Stimulated activated CD8-positive, alpha-beta memory T cell treated with anti-CD3 and anti-CD28 coated beads, Interleukin-4, amount 100 ng/mL, for 4 hours (primary cell): ENCODE measurements at places on chromosomes 4 and X.

DNA sequence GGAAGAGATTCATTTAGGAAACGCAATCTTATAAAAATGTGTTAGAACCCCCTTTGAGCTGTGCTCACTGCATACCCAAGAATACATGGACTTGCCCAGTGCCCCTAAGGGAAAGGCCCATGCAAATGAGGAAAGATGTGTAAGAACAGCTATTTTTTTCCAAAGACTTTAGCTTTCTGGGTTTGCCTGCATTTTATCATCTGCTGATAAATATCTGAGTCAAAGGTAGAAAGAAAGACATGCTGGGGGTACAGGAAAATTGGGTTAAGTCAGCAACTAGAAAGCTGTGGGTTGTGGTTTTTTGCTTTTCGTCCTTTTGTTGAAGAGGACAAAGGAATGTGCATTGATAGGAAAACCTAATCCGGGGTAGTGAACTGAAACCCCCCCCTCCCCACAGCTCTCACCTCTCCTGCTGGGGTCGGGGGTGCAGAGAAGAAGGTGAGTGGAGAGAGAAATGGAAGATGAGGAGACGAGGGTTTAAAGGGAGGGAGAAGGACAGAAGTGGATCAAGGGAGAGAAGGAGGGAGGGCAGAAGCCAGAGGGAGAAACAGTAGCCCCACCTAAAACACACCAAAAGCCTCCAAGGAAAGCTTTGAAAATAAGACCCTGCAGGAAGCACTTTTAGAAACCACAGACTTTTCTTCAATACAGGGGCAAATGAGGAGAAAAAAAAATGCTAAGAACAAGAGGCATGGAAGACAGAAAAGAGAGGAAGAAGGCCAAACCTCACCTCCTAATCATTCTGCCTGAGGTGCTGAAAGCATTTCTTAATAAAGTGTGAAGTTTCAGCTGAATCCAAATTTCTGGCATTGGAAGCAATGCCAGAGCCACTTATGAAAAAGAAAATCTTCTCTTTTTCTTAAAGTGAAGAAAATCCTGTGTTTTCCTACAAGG is 49.3 kb downstream of the KDR start:
- DNase-seq = no peak

DNA sequence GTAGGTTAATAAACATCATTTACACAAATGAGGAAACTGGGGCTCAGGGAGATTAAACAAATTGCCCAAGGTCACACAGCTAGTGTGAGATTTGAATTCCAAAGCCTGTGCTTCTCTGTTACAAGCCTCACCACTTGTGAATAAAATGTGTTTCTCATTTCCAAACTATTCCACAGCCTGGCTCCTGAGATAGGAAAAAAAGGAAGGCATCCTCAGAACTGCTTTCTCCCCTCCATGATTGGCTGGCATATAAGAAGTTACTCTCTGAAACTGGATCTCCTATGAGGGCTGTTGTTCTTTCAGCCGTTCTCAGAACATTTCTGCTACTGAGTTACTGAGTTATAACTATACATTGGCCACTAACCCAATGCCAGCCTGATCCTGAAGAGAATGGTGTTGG is 237.9 kb downstream of the MAML3 start:
- no peak for DNase-seq

GRCh38 chr4:168877511-168878491 is 132.3 kb downstream of the CBR4 start:
- DNase-seq = peak; percentile 2

DNA sequence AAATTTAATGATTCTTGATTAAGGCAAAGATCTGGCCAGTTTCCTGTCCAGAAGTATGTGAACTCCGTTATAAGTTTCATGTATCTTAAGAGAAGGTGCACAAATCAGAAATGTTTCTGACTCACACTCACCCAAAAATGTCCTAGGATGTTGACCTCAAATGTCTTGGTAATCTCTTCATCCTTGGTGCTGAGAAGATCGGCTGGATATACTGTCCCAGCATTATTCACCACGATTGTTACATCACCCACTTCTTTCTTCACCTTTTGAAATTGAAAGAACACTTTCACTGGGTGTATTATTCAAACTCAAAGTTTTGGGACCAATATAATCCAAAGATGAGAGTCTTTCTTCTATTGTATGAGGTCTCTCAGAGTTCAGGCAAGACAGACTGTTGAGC is 5.7 kb downstream of the HSD17B13 start:
- DNase-seq = no peak

DNA sequence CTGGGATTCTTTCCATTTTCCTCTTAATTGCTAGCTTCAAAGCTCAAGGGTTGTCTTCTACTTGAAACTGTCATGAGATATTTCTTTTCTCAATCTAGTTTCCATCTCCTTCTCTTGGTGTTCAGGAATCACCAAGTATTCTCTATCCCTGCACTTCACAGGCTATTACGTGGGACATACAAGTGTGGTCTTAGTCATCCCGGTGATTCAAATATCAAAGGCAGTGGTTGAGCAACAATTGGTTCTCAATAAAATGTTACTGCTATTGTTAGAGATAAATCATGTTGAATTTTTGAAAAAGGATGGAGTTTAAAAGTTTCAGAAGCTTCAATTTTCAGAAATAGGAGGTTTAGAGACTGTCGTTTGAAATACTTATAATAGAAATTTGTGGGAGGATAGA is 812.9 kb downstream of the FSTL5 start:
- DNase-seq = no peak

DNA sequence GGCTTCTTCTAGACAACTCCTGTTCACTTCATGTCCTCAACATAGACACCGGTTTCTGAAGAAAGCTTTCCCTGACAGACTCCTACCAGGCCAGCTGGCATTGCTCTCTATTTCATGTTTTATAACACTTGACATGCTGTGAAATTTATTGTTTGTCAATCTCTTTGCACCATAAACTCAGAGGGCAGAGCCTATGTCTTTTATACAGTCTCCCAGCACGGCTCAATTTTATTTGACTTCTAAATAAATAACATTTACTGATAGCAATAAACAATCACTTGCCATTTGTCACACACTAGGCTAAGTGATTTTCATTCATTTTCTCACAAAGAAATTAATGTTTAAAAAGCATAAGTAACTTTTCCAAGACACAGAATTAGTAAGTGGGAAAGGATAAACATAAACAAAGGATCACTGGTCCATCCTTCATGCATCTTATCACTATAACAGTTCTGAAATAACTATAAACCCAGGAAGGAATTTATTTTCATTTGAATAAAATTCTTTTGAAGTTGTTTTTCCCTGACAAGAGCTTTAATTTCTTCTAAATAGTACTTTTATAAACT is 577.6 kb downstream of the TECRL start:
- DNase-seq = no peak

DNA sequence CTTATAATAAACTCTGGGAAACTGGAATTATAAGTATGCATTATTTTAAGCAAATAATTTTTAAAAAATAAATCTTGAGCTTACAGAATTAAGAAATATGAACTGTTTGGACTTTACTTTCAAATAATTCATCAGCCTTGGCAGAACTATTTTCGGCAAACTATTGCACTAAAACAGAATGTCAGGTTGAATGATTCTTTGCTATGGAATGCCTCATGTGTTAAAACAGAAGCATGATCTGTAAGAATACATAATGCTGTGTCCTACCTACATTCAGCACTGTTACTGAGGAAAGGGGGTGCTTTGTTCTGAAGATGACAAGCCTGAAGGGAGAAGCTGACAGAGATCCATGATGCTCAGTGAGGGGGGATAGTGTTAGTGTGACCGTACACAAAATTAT is 55.6 kb upstream of the EXOC1L start:
- DNase-seq = no peak

DNA sequence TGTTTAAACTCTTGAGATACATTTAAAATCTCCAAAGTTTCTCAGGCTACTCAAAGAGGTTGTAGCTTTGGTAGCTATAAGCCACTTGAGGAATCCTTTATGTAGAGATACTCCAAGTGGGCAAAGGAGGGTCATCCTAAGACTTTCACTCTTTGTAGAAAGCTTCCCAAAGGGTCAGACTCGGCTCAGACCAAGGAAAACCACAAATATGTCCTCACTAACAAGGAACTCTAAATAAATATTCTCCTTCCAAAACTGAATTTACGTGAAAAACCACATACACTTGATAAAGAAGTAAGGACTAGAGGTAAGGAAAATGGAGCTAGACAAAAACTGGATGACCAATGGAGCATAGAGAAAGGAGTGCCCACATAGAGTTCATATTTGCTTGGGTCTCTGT is 41.7 kb upstream of the DDX60 start:
- DNase-seq = no peak

GRCh38 chr4:166816890-166817289 is 417.4 kb downstream of the SPOCK3 start:
- no peak for DNase-seq

- no peak for DNase-seq
Measured at GRCh38 chr4:10051517-10052135, 30.3 kb upstream of the SLC2A9 start.

- DNase-seq = no peak
Measured at GRCh38 chr4:25509646-25510045, 132.6 kb downstream of the ANAPC4 start.

- no peak for DNase-seq
Measured at GRCh38 chr4:153634738-153635353, 49.2 kb upstream of the TLR2 start.

GRCh38 chr4:83114576-83114975 is at the start of gene PLAC8:
PLAC8 (minus strand) TSS chr4:83114729; CDS start chr4:83107921, 6,808 bp downstream.
- DNase-seq = no peak

DNA sequence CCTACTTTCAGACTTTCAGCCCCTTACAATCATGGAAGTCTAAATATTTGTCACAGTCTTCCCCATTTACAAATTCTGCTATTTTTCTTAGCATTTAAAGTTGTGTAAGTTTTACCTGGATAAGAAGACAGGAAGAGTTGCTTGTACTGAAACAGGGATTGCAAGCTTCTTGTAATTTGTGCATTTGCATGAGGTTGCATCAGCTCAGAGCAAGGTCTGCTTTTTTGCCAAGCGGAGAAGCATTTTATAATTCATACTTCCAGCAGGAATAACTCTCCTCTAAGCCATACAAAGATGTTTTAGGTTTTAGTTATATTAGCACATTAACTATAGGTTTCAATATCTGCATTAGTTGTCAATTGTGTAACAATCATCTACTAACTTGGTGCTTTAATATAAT is 922.0 kb upstream of the PABPC4L start:
- DNase-seq = no peak

DNA sequence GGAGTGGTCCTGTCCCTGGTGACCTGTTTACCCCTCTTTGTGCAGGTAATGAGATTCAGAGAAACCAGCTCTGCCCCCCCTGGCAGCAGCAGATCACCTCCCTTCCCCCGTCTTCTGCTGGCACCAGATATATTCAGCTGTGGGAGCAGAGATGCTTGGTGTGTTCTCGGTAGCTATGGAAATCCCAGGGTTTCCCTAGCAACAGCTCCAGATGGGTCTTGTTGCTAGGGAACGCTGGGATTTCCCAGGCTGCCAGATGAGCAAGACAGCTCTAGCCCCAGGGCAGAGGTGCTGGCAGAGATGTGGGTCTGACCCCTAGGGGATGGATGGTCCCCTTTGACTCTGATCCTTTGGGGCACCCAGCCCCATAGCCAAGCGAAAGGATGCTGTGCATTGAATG is 20.2 kb downstream of the CETN2 start:
- DNase-seq = no peak

DNA sequence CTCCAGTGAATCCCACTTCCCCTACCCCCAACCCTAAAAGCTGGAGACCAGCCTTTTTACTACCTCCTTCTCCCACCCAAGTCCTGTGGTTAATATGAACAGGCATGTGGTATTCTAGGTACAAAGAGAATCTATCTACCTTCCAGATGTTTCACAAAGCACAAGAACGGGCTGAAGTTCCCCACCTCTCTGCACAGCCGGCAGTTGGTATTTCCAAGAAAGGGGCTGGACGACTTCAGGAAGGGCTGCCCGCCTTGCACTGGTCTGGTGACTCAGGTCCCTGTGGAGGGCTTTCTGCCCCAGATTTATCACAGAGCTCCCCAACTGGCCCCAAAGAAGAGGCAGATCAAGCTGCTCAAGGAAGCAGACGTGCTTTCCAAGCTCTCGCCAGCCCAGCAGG is 4.5 kb downstream of the FAM47E start:
- no peak for DNase-seq

DNA sequence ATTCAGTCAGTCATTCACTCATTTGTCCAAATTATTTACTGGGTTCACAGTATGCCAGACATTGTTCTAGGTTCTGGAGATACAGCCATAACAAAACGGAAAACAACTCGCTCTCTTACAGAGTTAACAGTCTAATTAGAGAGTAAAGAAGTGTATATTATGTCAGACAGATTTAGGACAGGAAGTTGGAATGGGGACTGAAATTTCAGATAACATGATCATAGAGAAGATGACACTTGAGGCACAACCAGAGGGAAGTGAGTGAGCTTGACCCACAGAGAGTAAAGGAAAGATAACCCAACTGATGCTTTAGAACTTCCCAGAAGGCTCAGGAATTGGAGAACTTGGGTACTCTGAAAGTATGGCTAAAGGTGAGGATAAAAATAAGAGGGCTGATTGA is 139.4 kb downstream of the ZAR1 start:
- no peak for DNase-seq

DNA sequence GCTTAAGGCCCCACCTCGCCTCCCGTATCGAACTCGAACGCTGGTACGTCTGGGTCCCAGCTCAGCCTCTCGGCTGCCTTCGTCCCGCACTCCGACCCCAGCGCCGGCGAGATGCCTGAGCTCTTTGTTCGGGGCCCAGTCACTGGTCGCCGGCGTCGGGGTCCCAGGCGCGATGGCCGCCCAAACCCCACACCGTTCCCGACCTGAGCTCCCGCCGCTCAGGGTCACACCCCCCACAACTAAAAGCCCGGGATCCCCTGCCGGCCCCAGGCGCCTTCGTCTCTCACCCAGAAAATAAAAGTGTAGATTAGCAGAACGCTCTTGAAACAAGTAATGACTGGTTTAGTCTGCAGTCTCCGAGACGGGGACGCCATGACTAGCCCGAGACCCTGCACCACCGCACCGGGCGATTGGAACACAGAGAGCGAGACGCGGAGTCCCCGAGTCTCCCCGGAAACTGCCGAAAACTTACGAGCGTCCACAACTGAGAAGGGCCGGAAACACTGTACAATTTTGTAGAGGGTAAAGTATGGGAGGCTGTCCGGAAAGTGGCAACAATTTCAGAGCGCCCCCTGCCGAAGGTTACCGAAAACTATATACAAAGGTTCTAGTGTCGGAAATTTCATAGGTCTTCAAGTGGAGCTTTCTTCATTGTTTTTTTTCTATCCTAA is at the start of gene TSPAN6:
TSS of gene TSPAN6 (minus strand) at position 486 of the 671 bp plus-strand sequence. CDS start at position 374, 112 bp downstream.
- peak; percentile 21 for DNase-seq

DNA sequence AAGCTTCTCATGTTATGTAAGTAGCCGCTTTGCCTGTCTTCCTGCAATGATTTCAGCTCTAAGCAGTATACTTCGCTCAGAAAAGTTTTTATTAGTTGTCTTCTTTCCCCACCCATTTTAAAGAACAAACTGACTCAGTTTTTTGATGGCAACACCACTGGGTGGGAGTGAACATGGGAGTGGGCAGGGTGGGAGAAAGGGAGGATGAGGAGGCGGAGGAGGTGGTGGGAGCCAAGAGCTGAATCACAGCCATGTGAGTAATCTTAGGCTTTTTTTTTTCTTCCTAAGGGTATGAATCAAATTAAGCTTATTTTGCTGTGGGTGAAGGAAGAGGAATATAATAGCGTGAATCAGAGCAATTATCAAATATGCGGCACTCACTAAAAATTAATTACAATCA is 574.3 kb upstream of the DIPK2B start:
- DNase-seq = no peak

GRCh38 chr4:129350834-129351721 is 255.1 kb downstream of the C4orf33 start:
- DNase-seq = no peak
